Effector memory CD4-positive, alpha-beta T cell (primary cell): ENCODE measurements at places on chromosomes 3 and 15.

DNA sequence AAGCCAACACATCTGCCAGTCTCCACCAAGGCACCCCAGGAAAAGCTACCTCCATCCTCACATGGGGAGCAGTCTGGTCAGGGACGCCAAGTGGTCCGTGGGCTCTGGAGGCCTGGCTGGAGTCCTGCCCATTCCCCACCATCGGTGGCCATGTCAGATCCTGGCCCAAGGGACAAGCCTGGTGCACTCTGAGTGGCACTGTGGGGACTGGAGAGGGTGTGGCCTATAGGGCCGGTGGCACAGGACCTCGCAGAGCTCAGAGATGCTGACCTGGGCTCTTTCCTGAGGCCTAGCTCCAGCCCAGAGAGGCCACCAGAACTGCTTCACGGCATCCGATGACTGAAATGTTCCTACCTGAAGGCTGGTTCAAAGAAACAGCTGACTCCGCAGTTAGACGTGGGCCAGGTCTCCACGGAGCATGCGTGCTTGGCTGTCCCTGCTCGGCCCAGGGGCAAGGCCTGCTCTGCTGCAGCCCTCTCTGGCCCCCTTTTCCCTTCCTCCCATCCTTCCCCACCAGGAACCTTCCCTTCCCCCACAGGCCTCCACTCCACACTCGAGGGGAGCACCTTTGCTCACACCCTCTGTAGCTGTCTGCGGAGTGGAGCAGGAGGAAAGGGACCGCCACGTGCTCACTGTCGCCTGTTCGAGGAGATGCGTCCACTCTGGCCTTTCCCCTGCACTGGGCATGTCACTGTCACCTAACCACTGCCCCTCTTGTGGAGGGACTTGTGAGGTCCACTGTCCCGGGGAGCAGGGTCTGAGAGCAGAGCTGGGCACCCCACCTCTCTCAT lies 119.3 kb downstream of the CHSY1 start:
- DNase-seq, result no peak

GRCh38 chr3:133833880-133834620 lies 28.4 kb downstream of the SRPRB start:
- DNase-seq, result no peak

- no peak for DNase-seq
Observed at GRCh38 chr3:127074900-127075360, 92.0 kb downstream of the PLXNA1 start.

DNA sequence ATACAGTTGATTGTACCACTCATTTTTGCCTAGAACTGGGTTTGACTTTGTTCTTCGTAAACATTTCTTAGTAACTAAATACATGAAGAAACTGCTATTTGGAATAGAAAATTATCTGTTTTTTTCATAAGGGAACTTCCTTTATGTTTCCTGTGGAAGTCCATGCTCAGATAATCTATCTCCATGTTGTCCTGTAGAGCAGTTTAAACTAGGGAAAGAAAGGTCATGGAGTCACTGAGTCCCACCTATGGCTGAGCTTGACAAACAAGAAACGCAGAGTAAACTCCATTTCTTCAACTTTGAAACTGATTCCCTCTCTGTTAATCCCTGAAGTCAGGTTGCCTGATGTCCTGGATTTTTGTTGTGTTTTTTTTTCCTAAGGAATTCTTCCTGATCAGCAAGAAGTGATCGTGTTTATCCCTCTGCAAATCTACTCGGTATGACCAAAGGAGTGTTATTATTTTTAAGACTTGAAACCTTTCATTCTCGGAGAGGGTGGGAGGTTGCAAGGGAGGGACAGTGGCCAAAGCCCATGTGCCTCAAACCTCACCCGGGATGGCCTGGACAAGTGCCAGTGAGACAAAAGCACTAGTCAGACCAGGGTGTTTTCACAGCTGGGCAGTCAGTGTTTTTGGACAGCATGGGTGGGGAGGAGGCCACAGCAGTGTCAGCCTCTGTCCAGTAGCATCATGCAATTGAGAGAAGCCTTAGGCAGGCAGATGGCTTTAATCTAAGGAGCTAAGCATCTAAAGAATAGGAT lies 129.8 kb upstream of the PHLDB2 start:
- DNase-seq, result no peak

DNA sequence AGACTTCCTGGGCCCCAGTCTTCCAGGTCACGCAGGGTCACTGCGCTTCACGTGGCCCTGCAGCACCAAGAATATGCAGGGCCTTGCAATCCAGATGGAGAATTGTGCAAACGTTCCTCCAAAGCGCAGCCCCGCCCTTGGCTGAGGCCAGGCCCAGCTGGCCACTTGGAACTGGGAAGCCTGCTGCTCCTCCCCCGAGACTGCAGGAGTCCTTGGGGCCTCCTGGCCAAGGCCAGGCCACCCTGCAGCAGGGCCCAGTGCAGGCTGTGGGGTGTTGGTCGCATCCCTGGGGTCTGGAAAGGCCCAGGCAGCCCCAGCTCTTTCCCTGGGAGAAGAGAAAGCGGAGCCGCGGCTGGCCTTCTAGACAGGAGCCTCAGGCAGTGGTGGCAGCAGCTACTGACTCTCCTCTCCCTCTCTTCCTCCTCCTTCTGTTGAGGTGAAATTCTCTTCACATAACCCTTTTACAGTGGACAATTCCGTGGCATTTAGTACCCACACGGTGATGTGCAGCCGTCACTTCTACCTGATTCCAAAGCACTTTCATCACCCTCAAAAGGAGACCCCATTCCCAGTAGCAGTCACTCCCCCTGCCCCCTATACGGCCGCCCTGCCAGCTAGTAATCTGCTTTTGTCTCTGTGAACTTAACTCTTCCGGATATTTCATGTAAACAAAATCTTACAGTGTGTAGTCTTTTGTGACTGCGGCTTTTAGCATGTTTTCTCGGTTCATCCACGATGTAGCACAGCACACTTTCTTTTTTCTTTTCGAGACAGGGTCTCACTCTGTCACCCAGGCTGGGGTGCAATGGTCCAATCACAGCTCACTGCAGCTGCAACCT lies 103.9 kb downstream of the TMEM266 start:
- DNase-seq, result no peak

- DNase-seq, result no peak
Observed at GRCh38 chr3:22724420-22724819, 478.7 kb upstream of the UBE2E2 start.

DNA sequence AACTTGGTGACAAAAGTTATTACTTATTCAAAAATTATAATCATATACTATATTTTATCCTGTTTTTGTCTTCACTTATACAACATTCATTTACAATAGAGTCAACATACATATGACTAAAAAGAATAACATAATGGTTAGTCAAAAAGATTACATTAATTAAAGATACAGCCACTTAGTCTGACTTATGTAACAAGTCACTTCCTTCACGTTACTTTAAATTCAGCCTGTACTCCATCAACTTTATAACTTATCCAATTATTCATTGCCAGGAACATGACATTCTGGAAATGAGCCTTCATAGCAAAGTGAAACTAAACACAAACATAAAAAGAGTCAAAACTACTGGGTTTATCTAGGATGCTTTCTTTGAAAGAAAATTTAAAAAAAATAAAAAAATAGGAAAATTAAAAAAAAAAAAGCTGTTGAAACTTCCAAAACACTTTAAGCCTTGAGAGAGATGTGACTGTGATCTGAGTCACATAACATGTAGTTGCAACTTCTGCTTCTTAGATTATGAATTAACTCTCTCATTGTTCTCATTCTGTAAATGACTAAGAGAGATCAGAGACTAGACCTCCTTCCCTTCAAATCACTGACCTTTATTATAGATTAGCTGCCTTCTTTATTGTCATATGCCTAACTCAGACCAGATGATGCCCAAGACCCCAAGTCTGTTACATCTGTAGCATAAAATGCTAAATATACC lies 107.8 kb downstream of the MYRIP start:
- DNase-seq, result no peak

DNA sequence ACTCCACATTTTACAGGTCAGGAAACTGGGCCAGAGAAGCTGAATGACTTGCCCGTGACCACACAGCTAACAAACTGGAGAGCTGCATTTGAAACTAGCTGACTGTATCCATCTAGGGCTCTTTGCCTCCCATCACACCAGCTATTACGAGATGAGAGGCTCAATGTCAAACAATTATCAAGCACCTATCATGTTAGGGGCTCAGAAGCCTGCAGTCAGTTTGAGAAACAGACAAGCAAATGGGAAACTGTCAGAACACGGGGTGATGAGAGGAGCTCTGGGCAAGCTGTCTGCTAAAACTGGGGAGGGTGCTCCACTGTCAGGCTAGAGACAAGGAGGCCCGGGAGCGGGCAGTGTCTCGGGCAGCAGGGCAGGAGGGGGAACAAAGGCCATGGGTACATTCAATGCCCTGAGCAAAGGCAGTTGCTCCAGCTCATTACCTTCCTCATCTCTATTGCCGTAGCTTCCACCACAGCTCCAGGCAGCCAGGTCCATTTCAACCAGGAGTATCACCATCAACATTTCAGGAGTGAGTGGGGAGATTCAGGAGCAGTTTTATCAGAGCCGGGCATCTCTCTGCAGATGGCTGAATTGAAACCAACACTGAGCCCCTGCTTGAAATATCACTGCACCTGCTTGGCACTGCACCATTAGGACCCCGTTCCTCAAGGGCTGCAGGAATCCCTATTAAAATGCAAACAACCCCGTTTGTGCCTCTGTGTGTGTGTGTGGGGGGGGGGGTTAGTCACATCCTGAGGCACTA lies 122.6 kb downstream of the RAB11A start:
- no peak for DNase-seq

- DNase-seq, result no peak
Observed at GRCh38 chr3:121995161-121996137, 26.6 kb downstream of the ILDR1 start.

DNA sequence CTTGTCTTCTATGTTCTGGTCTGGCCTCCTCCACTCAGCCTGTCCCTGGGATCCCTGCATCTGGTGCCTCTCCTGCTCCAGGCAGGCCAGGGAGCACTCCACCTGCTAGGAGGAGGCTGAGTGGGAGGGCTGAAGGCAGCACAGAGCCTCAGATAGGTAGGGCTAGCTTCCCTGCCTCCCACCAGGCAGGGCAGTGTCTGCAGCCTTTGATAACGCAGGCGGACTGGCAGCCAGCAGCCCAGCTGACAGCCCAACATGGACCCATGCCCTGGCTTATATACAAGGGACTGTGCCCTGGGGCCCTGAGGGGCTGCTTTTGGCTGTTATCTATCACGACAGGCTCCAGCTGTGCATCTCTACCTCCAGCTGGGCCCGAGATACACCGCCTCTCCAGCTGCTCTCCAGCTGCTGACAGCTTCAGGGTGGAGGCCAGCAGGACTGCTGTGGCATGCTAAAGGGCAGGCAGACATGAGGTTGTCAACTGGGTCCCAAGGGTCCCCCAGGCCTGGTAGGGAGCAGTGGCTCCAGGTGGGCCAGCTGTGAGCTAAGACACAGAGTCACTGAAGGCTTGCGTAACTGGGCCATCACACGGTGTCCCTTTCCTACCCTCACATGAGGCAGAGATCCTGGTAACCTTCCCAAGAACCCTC lies 5.2 kb upstream of the CLK3 start:
- DNase-seq, result no peak

GRCh38 chr3:101391413-101391950 lies 71.1 kb upstream of the IMPG2 start:
- no peak for DNase-seq

- no peak for DNase-seq
Observed at GRCh38 chr3:139302084-139302800, 41.6 kb upstream of the MRPS22 start.

- DNase-seq, result no peak
Observed at GRCh38 chr3:32078085-32078634, 28.3 kb upstream of the GPD1L start.

GRCh38 chr3:72204452-72204851 lies 419.5 kb upstream of the PROK2 start:
- no peak for DNase-seq

GRCh38 chr3:46665763-46666452 lies 27.6 kb downstream of the ALS2CL start:
- no peak for DNase-seq

DNA sequence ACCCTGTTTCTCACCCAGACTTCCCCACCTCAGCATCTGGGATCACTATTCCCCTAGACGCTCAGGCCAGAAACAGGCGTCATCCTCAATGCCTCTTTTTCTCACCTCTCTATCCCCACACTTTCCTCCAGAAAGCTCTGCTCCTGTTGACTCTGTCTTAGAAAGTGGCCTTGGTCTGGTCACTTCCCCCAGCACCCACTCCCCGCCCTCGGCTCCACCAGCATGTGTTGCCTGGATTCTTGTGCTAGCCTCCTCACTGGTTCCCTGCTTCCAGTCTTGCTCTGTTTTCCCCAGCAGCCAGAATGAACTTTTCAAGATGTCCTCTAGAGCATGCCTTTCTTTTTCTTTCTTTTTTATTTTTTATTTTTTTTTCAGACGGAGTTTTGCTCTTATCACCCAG lies 39.7 kb upstream of the ESYT3 start:
- DNase-seq, result no peak

GRCh38 chr3:108241721-108242120 lies 19.5 kb upstream of the IFT57 start:
- no peak for DNase-seq

GRCh38 chr15:51060030-51060673 lies 34.6 kb downstream of the TNFAIP8L3 start:
- DNase-seq, result no peak

GRCh38 chr3:128163432-128163831 lies 10.2 kb downstream of the EEFSEC start:
- DNase-seq, result no peak

GRCh38 chr15:25797936-25798901 lies 64.9 kb downstream of the ATP10A start:
- DNase-seq, result no peak

- DNase-seq, result no peak
Observed at GRCh38 chr15:28252831-28253230, 69.1 kb downstream of the HERC2 start.

GRCh38 chr15:36612063-36612788 lies 32.8 kb downstream of the CDIN1 start:
- DNase-seq, result no peak

- no peak for DNase-seq
Observed at GRCh38 chr15:39468828-39469227, 112.1 kb upstream of the THBS1 start.

DNA sequence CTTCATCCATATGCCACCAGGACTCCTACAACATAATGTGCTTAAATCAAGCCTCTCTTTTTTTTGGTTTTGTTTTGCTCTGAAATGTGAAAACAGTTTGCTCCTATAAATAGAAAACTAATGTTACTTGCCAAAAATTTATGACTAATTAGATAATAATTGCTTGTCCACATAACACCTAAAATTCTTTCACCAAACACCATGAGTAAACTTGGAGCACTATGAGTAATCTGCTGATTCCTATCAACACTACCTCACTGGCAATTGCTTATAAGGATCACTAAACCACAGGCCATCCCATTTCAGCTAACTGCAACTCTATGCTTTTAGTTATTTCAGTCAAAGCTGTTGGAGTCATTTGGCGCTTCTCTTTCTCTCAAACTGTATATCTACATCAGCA lies 252.7 kb downstream of the EPHA3 start:
- DNase-seq, result no peak

GRCh38 chr3:159838938-159839337 lies 149.7 kb upstream of the IL12A start:
- DNase-seq, result no peak

GRCh38 chr3:124688581-124689454 lies 41.4 kb upstream of the UMPS start:
- peak; percentile 33 for DNase-seq

GRCh38 chr15:29400701-29401100 lies 131.1 kb upstream of the NSMCE3 start:
- no peak for DNase-seq
